Hindlimb muscle (tissue), 1 donor: ENCODE measurements at places on chromosomes 11 and 22.

DNA sequence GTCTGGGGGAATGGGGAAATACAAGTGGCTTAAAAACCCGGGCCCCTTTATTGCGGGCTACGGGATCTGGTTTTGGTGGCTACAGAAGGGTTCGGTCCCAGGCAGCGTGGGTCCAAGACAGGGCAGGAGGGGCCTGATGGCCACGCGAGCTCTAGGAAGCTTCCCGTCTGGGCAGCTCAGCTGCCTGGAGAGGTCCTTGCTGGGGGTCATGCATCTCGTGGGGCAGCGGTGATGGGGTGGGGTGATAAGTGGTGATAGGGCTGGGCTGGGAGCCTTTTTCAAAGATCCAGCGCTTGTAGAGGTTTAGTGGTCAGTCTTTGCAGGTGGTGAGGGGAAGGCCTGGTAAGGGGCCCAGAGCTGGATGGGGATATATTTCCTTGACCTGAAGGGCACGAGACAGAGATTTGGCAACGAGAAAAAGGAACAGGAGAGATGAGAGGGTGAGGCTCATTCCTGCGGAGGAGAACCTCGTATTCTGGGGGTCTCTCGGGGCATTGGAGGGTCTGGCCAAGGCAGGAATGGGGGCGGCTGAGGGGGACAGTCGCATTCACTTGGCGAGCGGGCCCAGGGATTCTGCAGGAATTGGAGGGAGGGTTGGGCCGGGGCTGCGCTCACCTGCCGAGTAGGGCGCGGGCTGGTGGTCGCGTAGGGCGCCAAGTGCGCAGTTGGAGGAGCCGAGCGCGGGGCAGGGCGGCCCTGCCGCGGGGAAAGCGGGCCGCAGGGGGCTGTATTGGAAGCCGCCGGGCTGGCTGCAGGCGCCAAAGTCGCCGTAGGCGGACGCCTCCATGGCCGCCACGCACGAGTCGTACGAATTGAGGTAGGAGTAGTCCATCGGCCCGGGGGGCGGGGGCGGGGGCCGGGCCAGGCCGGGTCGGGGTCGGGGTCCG is 560 bp downstream of the PHOX2A start:
- no peak for DNase-seq

DNA sequence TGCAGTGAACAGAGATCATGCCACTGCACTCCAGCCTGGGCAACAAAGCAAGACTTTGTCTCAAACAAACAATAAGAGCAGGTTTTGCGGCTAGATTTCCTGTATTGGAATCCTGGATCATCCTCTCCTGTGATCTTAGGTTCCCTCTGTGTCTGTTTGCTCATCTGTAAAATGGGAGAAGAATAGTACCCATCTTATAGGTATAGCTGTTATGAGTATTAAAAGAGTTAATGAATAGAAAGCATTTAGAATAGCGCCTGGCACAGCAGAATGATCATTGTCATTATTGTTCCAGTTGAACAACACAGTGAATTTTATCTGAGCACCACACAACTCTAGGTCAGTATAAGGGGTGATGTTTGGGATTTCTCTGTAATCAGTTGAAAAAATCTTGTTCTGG is 10.8 kb downstream of the MARK2 start:
- no peak for DNase-seq

- DNase-seq: no peak
Measured at GRCh38 chr22:32880505-32880892, 79.0 kb downstream of the TIMP3 start.

GRCh38 chr11:79414041-79414440 is 26.8 kb downstream of the TENM4 start:
- DNase-seq: peak; percentile 23

DNA sequence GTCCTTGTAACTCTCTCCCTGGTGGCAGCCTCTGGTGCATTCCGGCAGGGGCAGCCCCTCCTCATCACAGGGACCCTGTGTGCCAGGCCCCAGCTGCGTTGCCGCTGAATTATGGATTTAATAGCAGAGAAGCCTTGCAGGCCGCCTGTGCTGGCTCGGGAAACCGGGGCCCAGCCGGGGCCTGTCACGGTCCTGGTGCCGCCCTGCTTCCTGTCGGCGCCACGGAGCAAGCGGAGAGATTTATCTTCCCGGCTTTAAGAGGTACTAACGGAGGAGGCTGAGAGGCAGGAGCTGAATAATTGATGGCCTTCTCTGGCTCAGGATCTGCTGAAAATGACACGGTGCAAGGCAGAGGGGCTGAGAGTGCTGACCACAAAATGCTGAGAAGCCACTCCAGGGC is 54.0 kb upstream of the CCDC188 start:
- DNase-seq: no peak

DNA sequence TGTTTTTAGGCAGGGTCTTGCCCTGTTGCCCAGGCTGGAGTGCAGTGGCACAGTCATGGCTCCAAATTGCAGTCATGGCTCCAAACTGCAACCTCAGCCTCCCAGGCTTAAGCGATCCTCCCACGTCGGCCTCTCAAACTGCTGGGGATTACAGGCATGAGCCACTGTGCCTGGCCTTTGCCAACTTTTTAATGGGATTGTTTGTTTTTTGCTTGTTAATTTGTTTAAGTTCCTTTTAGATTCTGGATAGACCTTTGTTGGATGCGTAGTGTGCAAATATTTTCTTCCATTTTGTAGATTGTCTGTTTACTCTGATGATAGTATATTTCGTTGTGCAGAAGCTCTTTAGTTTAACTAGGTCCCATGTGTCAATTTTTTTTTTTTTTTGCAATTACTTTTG is 10.0 kb upstream of the SCGB1D1 start:
- DNase-seq: no peak

- DNase-seq: no peak
Measured at GRCh38 chr22:35727436-35727835, 9.8 kb downstream of the APOL5 start.

DNA sequence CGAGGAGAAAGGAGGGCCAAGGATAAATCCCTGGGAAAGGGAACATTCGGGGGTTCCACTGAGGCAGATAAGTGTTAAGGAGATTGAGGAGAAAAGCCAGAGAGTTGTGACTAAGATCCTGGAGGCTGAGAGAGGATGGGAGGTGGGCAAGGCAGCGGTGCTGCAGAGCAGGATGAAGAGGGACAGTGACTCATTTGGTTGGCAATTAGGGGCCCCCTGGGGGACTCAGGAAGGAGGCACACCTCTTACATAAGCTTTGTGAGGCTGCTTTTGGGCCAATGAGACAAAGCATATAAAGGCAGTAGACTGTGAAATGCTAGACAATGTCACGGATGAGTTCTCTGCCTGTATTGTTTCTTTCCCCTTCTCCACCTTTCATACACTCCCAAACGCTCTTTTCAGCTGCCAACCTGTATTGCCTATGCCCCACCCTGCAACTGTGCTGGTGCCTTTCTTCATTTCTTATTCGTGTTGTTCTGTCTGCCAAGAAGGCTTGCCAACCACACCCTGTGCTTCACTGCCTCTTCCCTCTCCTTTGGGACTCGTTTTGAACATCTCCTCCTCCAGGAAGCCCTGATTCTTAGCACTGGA is 246.8 kb upstream of the KIRREL3 start:
- no peak for DNase-seq

DNA sequence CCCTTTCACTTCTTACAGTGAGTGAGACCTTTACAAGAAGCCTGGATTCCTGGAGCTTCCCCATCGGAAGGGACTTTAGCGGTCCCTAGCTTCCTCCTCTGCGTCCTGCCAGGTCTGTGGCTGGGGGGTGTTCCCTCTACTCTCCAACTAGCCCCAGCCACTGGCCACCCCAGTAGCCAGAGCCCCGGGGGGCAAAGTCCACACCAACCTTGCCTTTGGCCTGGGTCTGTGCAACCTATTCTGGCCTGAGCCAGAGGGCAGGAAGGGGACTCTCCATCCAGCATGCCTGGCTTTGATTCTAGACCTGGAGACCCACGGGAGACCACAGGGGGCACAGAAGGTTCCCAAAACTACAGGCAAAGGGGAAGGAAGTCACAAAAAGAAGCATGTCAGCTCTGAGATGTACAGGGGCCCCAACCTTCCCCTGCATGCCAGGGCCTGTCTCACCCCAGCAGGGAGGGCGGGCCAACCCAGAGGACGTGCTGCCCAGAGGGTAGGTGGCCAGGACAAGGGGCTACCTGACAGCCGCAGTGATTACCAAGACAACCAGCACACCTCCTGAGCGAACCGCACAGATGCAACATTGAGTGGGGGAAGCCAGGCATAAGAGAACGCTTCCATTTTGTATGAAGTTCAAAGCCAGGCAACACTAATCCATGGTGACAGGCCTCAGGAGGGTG is 52.4 kb downstream of the DSCAML1 start:
- DNase-seq: no peak

DNA sequence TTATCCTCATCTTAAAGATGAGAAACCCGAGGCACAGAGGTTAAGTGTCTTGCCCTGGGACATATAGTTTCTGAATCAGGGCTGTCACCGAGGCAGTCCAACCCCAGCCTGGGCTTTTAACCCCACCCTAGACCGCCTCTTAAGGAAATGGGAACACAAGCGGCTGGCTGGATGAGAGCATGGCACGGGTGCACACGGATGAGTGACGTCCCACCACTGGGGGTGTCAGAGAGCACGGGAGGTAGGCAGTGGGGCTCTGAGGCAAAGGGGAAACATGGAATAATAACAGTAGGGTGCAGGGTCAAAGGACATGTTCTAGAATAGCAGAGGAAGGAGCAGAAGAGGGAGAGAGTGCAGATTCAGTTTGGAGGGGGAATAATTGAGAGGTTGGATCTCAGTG is 22.3 kb downstream of the PPFIBP2 start:
- DNase-seq: no peak

DNA sequence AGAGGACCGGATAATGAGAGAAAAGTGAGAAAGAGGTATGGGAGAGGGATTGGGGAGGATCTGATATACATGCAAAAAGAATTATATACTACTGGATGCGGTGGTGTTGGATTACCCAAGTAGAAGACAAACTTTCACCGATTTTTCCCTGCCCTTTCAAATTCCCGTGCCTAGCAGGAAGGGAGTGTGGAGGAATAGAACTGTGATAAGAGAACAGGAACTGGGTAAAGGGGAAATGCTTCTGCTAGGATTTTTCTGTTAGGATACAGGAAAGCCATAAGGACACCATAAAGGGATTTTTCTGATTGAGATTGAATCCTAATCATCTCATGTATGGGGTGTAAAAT is 480 bp upstream of the MTMR2 start:
- no peak for DNase-seq

DNA sequence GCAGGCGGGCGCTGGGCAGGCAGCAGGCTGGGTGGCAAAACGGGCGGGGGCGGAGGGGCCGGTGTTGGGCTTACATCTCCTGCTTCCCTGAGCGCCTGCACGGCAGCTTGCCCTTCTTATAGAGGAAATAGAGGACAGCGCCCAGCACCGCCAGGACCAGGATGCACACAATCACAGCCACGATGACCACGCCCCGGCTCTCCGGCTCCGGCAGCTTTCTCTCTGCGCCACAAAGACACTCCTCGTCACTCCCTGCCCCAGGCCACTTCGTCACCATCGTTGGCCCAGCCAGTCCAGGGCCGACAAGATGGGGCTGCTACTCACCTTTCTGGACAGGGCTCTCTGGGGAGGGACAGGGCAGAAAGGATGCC is 6.3 kb downstream of the MCAM start:
- DNase-seq: no peak

DNA sequence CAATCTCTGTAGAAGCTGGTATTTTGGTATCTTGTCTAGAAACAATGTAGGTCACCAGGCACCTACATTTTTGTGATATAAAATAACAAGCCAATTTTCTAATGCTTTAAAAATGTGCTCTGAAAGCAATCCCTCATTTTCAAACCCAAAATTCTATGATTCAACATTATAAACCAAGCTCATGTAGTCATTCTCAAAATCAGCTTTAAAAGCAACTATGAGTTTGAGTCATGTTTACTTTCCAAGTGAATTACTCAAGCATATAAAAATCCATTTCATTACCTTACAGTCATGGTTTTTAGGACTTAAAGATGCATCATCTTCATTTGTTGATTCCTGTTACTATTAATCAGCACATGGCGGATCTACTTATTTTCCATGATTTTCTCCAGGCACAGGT is 216.4 kb downstream of the GRM5 start:
- no peak for DNase-seq

DNA sequence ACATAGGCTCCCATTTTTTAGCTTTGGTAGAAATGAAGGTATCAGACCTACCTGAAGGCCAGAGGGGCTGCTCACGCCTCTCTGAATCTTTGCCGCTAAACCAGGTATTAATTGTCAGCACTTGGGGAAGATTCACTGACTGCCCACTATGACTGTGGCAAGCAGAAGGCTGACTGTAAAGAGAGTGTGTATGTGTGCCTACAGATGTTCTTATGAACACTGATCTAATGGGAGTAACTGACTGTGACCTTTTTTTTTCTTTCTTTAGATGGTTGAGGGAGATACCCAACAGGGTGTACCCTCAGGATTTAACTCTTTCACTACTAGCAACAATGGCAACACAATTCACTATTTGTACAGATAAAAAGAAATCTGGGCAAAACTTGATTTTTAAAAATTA is at the start of gene RAG2:
RAG2 (minus strand) TSS at position 186 of the 400 bp plus-strand sequence. CDS start 4,068 bp downstream, outside the sequence.
- DNase-seq: no peak

- DNase-seq: no peak
Measured at GRCh38 chr11:64744544-64745188, 724 bp upstream of the RASGRP2 start.

DNA sequence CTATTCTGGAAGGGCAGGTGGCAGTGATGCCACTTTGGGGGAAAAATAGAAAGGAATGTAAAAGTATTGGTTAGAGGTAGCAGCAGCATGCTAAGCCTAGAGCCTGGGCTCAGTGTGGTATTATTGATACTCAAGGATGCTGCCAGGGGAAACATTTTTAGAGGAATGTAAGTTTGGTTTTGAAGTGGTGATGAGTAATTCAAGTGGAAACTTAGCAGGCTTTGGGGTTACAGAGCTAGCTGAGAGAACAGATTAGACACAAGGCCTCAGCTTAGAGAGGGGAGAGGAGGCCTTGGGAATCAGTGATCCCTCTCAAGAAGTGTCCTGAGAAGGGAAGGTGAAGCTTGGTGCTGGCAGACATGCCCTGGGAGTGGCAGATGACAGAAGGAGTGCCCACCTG is 32.9 kb upstream of the DDI1 start:
- DNase-seq: no peak

DNA sequence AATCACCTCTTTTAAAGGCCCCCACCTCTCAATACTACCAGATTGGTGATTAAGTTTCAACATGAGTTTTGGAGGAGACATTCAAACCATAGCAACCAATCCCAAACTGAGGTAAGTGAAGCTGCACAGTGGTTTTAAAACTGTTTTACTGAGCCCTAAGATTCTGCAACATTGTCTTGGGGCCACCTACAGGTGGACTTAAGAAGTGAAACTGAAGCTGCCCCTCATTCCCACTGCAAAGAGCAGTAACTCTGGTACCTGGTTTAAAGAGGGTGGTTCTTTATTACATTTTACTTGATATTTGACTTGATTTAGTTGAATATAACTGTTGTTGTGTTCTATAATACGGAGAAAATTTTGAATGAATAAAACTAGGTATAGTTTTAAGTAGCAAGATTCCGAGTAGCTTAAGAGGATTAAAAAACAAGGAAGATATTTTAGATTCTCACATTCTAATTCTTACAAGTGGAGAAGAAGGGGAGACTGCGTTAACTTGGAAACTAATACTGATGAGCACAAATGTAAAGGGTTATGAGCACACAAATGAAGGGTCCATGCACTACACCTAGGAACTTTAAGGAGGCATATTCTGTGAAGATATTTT is 26.7 kb downstream of the SYT9 start:
- DNase-seq: no peak

- no peak for DNase-seq
Measured at GRCh38 chr11:84800755-84801346, 826.3 kb downstream of the DLG2 start.
